Stimulated activated CD4-positive, alpha-beta T cell treated with anti-CD3 and anti-CD28 coated beads, TNF-alpha, amount 100 ng/mL, for 1 hour (primary cell): ENCODE measurements at places on chromosomes 4 and X.

DNA sequence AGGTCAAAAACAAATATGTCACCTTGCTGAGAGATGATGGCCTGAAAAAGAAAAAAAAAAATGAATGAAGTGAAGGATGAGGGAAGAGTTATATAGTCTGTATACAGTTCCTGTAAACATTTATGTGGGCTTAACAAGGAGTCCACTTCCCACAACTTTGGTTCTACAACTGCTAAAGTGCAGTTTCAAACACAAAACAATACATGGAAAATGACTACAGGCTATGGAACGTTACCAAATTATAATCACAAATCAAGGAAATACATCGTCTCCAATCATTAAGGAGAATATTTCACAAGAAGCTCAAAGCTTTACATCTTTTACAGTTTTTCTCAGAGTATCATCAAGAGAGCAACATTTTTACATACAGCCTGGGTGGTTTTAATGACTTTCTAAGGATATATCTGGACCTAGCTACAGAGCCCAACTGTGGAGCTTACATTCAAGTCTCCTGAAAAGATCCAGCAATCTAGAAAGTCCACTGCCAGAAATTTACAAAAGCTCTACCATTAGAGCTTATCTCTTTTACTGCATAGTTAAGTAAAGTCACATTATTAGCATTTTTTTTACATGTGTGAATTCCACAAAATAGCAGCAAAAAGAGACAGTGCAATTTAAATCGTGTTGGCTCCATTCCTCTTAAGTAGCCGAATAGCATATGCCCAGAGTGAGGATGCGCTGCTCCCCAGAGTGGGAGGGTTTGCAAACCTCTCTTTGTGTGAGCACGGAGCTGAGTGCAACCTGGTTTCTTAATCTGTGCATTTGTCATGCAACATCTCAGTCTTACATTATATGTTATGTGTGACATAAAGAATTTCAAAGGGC, 128.3 kb downstream of the MANBA start:
- DNase-seq = no peak

DNA sequence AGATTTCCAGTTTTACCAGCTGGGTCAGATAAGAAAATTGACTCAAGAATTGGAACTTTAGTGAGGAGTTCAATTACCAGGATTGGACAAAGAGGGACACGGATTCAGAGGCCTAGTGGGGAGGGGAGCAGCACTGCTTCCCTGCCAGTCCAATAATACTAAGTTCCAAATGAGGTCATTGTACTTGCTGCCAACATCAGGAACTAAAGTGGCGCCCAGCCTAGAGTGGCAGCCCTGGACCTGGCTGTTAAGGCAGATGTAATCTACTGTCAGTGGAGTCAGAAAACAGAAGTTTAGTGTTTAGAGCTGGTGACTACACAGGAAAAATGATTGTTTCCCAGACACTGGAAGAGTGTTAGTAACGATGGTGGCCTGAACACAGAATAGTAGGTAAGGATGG, 42.7 kb upstream of the RAPGEF2 start:
- DNase-seq = no peak

DNA sequence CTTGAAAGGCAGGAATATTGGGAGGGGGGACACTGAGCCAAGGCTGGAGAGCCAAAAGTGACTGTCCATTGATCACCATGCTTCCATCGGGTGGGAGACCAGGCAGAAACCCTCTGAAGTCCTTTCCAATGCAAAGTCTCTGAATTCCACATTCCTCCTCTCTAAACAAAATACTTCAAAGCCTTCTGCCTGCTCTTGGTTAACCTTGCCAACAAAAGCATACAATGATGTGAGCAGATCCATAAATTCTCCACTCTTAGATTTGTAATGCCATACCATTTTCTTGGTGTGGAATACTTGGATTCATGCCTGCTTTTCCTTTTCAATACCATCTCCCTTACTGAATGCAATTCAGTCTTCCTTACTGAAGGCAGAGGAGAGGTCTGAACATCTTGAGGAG, 74.1 kb upstream of the FAM9B start:
- DNase-seq = no peak

DNA sequence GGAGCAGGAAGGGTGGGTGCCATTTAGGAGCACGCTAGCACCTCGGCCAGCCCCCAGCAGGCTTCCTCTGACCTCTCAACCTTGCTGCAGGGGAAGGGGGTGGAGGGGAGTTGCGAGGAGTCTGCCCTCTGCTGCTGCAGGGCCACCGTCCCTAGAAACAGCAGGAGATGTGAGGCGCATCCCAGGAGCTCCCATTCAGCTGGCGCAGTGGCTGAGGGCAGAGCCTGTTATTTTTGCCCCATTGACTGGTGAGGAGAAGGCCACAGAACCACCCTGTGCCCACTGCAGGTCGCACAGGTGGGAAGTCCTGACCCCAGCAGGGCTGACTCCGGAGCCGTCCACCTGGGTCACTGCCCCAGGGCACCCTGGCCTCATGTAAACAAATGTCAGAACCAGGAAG, 8.0 kb downstream of the PDE6B start:
- DNase-seq = no peak

GRCh38 chrX:2533424-2533823, 32.6 kb upstream of the DHRSX start:
- no peak for DNase-seq

DNA sequence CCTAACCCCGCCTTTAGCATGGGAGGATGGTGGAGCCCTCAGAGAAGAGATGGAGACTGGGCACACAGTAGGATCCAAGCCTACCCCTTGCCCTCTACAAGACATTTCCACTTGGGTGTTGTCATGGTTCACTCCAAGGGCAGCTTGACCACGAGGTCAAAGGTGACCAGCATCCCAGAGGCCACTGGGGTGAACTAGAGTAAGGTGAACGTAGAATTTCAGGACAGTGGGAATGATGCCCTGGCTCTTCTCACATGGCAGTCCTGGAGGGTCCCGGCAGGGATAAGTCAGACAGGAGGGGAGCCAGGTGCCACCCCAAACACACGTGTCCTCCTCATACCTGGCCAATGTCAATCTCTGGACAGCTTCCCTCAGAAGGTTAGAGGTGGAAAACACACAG, 274.2 kb upstream of the AGTR2 start:
- DNase-seq = no peak
